ENCODE measurements at places on chromosomes 2 and 18.
A peak's percentile ranks its signal among the peaks of the same experiment; 100 is the strongest.

DNA sequence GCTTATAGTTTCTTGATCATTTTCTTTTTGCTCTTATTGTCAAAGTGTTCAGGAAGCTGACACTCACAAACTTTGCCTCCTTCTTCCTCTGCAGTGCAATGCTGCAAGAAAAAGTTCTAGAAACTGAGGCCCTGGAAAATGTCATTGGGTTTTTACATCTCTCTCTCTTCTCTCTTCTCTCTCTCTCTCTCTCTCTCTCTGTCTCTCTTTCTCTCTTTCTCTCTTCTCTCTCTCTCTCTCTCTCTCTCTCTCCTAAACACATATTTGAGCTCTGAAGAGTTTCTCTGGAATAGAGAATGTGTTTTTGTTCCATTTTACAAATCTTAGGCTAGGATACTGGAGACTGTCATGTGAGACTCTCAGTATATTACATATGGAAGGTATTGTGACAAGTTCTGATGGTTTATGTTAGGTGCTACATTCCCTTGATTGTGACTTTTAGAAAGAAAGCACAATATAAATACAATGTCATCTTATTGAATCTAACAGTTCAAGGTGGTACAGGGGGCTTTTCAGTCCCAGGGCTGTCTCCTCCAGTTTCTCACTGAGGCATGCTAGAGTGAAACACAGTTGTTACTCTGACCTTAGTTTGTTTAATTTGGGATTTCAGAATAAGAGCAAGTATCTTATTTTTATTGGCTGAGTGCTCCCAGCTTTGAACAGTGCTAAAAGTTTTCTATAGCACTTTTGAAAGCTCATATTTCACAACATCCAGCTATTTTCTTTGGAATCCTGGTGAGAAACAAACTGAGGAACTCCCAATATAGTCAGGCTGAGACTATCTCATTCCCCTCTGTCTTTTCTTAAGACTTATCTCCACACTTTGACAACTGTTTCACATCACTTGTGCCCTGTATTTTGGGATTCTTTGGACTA is 41.4 kb upstream of the EHBP1 start:
- DNase-seq: no peak

- no peak for DNase-seq
Observed at GRCh38 chr18:28407681-28408080, 230.8 kb upstream of the CDH2 start.

GRCh38 chr18:75782204-75782603 is 354.7 kb upstream of the SMIM21 start:
- no peak for DNase-seq

DNA sequence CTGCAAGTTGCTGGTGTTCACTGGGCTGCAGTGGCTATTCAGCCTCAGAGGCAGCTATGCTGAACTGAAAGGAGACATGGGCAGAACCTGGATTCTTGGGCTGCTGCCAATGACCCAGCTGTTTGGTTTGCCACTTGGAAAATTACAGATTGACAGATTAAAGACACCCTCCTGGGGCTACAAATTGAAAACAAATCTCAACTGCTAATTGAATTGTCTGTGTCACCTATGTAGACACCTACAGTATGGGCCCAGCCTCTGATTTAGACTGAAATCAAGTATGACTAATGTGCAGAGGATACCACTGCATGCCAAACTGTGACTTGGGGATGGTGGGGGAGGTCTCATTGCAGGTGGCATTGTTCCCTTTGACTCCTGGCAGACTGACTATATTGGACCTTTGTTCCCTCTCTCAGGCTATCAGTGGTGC is 42.8 kb downstream of the ITSN2 start:
- DNase-seq: no peak

DNA sequence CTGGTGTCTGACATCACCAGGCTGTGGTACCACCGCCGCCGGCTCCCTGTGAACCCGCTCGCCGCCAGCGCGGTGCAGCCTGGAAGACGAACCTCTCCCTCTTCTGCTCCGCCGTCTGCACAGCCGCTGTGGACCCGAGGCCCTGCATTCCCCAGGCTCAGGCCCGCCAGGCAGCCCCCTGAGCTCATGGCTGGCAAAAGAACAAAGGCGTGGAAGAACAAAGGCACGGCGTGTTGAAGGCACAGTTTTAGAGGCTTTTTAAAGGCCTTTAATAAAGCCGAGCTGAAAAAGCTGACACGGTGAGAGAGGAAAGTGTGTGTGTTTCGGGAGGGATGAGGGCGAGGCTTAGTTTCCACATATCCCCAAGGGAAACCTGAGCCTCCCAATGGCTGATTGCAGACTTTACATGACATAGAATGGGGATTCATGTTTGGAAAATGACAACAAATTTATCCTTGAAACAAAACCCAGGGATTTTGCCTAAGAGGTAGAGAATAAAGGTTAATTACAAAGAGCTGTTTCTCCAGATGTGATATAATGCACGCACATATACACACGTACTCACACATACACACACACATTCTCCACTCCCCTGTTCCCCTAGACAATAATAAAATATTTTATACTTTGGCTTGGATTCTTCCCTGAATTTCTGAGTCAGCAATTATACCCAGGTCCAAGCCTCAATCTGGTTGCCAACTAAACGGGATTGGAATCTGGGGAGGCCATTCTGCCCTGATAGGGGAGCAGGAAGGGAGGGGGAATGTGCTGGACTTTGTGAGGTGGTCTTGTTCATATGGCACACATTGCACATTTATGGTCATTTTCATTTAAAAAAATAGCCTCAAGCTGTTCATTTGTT is 39.7 kb downstream of the RFX8 start:
- DNase-seq: no peak

DNA sequence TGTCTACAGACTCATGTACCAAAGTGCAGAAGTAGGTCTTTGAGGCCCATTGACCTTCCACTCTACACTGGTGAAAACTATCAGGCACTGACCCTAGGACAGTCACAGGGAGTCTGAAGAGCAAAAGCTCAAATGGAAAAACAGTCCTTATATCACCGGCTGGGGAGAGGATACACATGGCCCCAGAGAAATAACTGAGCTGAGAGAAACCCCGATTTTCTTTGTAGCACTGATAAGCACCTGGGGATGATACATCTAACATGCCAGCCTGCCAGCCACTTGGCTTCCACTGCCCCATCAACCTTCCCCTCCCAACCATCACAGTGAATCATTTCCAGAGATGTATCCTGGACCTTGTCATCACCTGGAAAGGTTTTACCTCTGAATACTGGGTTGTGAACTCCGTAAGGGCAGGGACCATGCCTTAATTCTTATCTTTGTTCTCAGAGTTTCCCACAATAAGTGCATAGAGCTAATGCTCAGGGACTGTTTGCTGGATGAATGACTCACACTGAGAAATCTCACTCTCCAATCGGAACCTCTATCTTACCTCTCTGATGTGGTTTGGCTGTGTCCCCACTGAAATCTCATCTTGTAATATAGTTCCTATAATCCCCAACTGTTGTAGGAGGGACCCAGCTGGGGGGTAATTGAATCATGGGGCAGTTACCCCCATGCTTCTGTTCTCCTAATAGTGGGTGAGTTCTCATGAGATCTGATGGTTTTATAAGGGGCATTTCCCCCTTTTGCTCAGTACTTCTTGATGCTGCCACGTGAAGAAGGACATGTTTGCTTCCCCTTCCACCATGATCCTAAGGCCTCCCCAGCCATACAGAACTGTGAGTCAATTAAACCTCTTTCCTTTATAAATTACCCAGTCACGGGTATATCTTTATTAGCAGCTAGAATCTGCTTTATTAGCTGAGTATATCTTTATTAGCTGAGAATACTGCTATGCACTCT is 37.1 kb downstream of the EVA1A start:
- DNase-seq: peak; percentile 83

DNA sequence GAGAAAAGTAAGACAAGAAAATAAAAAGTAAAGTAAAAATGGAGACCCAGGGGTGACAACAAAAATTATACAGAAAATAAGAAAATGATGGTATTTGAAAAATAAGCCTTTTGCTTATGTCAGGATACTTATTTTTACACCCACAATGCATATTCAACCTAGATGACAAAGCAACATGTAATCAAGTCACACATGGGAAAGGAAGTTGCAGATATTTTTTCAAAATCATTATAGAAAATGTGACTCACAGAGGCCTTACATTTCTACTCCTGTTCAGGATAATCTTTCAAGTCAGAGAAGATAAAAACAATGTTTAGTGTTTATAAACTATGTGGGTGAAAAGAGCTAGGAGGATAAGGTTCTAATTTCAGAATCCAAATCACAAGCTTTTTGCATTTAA is 275.3 kb upstream of the UBE2E3 start:
- DNase-seq: no peak

- no peak for DNase-seq
Observed at GRCh38 chr18:34802959-34803358, 92.9 kb downstream of the DTNA start.

DNA sequence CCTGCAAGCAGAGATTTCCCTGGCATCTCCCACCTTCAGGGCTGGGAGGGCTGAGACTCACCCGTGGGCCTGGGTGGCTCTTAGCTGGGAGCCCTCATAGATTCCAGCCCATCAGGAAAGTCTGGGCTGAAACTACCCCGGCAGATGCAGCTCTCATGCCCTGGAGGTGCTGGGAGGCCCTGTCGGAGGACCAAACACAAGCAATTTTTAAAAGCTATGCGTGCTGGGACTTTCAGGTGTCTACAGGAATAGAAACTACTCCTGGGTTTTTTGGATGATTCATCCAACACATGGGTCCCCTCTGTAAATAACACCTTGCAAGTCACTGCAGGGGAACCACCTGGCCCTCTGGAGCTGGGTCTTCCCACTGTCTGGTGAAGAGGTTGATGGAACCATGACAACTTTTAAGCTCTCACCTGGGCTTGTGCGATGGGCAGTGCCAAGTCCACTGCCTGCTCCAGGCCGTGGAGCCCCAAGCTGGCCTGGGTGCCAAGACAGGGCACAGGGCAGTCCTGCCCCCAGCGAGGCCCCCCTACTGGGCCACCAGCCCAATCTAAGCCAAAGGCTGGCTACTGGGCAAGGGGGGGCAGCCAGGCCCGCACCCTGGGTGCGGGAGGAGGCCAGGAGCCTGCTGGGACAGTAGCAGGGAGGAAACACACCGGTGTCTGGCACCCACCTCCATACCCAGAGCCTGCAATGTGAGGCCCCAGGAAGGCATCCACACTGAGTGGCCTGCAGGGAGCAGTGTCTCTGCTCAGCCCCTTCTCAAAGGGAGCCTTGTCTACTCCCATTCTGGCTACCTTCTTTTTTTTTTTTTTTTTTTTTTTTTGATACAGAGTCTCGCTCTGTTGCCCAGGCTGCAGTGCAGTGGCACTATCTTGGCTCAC is 1.1 kb upstream of the GPR55 start:
- DNase-seq: no peak

GRCh38 chr18:48222118-48222517 is 187.1 kb downstream of the ZBTB7C start:
- DNase-seq: peak; percentile 32

DNA sequence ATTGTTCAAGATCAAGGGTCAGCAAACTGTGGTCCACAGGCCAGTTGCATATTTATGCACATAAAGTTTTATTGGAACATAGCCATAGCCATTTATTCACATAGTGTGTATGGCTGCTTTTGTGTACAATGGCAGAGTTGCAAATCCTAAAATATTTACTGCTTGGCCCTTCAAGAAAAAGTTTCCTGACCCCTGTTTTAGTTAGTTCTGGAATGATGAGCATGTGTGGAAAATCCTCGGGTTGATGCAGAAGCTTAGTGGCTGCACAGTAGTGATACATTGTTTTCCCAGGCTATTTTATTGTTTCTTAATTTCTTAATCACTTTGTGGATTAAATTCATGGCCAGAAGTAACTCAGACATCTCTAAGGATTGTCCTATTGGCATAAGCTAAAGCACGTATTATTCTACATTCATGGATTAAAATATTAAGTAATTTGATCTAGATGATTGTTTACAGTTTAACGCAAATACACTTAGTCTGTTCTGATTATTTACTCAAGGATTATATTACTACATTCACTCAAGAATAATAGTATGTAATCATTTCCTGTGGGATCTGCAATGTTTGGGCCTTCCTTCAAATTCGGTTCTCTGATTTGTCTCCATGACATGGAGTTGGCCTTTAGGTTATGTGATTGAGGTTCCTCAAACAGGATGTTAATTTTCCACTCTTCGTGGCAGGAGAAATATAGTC is 165.5 kb downstream of the TMEM247 start:
- no peak for DNase-seq

Measured in LoVo (cell line).